ENCODE measurements at places on chromosomes 16 and 17. TPM values are rescaled to one million over a fixed set of nuclear protein-coding genes. Genes with fewer than 3 reads are reported as not detected.
A peak's percentile ranks its signal among the peaks of the same experiment; 100 is the strongest.

The FN3K gene
- total RNA-seq, result not detected

The HBA1 gene
- total RNA-seq, result not detected

The HYDIN gene
- total RNA-seq, result 0.23 TPM

The NACA2 gene
- not detected for total RNA-seq

The AIPL1 gene
- not detected for total RNA-seq

The CCL16 gene
- total RNA-seq, result 0.95 TPM

The CRISPLD2 gene
- 17.0 TPM for total RNA-seq

The MRM3 gene
- total RNA-seq, result 21.6 TPM

The TUFM gene
- total RNA-seq, result 110 TPM

The C1QTNF8 gene
- total RNA-seq, result not detected

The DPEP1 gene
- not detected for total RNA-seq

The TAT gene
- total RNA-seq, result not detected

The MPO gene
- total RNA-seq, result not detected

The OTOA gene
- total RNA-seq, result not detected

The SLC5A2 gene
- total RNA-seq, result not detected

GRCh38 chr16:57134982-57135381, 42.6 kb downstream of the CPNE2 start:
- H3K27me3 ChIP-seq, result no peaks in the 10 kb centered on the region
- no peak overlapping the region for H3K27ac ChIP-seq
- H3K4me3 ChIP-seq, result no peak overlapping the region
- DNase-seq, result no peak
- H3K36me3 ChIP-seq, result no peaks in the 10 kb centered on the region

DNA sequence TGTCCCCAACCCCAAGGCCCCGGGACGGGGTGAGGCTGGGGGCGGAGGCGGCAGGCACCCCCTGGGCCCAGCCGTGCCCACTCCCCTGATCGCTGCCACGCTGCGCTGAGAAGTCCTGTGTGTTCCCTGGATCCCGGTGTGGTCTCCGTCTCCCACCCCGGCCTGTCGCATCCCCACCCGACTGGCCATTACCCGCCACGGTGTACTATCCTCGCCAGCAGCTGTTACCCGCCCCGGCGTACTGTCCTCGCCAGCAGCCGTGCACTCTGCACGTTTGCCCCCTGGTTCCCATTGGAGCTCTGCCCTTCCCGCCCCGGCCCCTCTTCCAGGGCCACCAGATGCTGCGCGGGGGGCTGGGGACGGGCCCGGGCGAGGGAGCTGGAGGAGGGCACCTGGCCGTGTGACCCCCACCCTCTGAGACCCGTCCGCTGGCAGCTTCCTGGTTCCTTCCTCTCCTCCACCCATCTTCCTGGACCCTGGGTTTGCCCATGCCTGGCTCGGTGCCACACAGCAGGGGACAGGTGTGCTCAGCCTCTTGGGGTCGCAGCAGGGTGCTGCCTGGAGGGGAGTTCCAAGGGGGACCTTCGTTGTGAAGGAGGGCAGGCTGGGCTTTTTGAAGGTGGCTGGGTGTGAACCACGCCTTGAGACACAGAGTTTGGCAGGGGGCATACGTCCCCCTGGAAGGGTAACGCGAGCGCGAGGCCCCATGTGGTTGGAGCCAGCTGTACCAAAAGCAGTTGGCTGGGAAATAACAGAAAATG, 19.7 kb downstream of the BAHCC1 start:
- no peak overlapping the region for H3K4me3 ChIP-seq
- peaks cover 60% of the 10 kb centered on the region for H3K4me1 ChIP-seq
- H3K36me3 ChIP-seq, result no peaks in the 10 kb centered on the region
- DNase-seq, result no peak
- no peak overlapping the region for H3K27ac ChIP-seq

DNA sequence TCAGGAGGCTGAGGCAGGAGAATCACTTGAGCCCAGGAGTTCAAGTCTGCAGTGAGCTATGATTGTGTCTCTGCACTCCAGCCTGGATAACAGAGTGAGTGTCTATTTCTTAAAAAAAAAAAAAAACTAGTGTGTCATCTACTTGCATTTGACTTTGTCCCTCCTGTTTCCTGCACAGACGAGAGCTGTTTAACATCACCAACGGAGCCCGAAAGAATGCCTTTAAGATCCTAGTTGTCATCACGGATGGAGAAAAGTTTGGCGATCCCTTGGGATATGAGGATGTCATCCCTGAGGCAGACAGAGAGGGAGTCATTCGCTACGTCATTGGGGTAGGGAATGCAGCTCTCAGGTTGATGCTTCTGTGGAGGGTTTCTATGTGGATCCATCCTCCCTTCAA, 13.4 kb downstream of the ITGAM start:
- no peaks in the 10 kb centered on the region for H3K4me1 ChIP-seq
- no peak overlapping the region for H3K4me3 ChIP-seq
- no peak overlapping the region for H3K27ac ChIP-seq
- H3K36me3 ChIP-seq, result no peaks in the 10 kb centered on the region

DNA sequence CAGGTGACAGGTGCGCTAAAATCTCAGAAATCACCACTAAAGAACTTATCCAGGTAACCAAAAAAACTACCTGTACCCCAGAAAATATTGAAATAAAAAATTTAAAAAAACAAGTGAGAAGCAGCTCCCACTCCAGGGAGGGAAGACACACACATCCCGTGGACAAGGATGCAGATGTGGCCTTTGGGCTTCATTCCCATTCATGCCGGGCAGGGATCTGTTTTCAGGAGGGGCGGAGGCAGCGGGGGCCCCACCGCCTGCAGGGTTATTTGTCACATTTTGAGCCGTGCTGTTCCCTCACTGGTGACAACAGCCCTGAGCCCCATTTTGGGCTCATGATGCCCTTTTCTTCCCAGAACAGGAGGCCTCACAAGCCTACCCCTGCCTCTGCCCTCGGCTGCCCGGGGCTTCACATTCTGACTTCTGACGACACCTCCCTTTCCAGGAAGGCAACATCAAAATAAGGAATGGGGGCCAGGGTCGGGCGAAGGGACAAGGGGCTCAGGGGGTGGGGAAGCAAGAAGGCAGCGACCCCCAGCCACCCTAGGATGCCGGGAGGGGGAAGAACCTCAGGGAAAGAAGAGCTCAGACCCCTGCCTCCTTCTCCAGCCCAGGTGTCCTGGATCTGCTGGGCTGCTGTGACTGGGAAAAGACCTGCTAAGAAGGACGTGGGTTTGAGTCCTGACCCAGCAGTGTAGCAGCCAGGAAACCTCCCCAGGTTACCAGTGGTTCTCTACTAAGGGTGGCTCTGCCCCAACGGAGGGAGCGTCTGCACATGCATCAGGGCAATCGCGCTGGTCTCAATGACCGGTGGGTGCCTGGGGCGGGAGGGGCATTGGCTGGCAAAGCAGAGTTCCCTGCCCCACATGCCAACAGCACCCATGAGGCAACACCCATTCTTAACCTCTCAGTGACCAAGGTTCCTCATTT, 2.3 kb upstream of the CD79B start:
- H3K4me1 ChIP-seq, result peaks cover 5% of the 10 kb centered on the region
- no peak overlapping the region for H3K27ac ChIP-seq
- H3K27me3 ChIP-seq, result no peaks in the 10 kb centered on the region
- DNase-seq, result no peak

DNA sequence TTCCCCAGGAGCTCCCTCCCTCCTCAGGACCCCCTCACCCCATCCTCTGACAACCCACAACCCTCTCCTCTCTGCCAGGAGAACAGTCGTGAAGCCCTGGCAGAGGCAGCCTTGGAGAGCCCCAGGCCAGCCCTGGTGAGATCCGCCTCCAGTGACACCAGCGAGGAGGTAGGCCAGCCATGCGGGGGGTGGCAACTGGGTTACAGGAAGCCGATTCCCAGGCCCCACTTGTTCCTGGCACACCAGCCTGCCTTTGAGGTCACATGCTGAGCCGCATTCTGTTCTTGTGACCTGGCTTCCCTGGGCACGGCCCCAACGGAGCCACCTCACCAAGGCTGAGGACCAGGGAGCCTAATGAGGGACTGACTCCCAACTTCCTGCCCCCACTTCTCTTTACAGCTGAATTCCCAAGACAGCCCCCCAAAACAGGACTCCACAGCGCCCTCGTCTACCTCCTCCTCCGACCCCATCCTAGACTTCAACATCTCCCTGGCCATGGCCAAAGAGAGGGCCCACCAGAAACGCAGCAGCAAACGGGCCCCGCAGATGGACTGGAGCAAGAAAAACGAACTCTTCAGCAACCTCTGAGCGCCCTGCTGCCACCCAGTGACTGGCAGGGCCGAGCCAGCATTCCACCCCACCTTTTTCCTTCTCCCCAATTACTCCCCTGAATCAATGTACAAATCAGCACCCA, 7.9 kb downstream of the NAT9 start:
- no peak for DNase-seq
- H3K4me1 ChIP-seq, result peaks cover 14% of the 10 kb centered on the region
- H3K36me3 ChIP-seq, result peaks cover 100% of the 10 kb centered on the region
- H3K27ac ChIP-seq, result peak overlapping the region; percentile 67
- H3K4me3 ChIP-seq, result no peak overlapping the region

DNA sequence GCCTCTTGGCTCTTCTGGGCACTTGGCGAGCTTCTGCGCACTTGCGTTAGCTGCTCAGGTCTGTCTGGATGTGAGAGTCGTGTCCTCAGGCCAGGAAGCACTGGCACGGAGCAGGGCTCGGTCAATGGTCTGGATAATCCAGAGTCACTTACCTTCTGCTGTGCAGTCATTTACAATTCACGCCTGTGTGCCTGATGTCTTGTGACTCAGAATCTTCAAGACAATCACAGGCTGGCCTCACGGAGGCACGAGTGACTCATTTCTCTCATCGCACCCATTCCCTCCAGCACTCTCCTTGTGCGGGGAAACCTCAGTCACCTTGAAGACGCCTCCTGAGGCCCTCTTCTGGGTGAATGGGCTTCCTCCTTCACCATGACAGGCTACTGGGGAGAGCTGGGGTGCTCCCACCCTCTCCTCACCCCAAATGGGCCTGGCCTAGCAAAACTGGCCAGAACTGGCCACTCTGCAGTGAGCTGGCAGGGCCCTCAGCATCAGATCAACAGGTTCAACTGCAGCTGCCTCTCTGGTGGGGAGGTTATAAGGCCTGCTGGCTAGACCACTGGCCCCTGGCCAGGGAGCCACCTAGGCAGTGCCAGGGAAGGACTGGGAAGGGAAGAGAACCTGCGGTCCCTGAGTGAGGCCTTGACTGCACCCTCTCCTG, 1.9 kb upstream of the CAPN15 start:
- peak overlapping the region; percentile 90 for H3K4me3 ChIP-seq
- DNase-seq, result no peak
- no peaks in the 10 kb centered on the region for H3K27me3 ChIP-seq
- no peaks in the 10 kb centered on the region for H3K36me3 ChIP-seq
- peaks cover 36% of the 10 kb centered on the region for H3K4me1 ChIP-seq

DNA sequence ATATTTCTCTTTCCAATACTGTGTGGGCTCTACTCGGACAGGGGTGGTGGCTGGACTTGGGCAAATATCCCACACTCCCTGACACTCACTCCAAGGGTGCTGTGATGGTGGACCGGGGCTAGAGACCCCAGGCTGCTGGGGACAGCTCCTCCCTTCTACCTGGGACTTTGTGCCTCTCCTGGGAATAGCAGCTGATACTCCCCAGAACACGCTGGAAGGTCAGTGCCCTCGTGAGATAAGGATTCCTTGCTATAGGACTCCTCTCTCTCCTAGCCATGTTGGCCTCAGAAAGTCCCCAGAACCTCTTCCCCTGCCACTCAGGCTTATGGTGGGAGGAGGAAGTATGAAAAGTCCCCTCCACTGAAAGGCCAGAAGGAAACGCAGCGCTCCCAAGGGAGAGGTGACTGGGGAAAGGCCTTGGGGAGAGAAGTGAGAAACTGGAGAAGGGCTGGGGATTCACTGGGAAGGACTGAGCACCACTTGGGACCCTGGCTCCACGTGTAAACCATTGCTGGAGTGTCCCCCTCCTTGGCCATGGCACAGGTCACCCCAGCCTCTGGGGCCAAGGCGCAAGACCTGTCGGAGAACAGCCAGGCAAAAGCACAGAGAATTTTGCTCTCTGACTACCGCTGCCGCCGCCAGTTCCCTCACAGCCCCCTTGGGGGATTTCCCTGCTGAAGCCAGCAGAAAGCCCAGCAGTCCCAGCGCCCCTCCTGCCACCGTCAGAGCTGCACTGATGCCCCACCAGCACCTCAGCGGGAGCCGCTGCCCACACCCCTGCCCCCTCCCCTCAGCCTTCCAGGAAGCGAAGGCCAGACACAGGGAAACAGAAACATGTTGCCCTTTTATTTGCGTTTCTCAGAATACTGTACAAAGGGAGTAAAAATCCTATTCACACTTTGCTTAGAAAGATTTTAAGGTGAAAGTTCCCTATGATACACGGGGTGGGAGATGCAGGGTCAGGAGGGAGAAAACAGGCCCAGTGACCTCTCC, 2.1 kb upstream of the GSDMB start:
- peaks cover 15% of the 10 kb centered on the region for H3K36me3 ChIP-seq
- no peak overlapping the region for H3K4me3 ChIP-seq
- DNase-seq, result no peak
- H3K27me3 ChIP-seq, result no peaks in the 10 kb centered on the region
- H3K4me1 ChIP-seq, result peaks cover 20% of the 10 kb centered on the region

DNA sequence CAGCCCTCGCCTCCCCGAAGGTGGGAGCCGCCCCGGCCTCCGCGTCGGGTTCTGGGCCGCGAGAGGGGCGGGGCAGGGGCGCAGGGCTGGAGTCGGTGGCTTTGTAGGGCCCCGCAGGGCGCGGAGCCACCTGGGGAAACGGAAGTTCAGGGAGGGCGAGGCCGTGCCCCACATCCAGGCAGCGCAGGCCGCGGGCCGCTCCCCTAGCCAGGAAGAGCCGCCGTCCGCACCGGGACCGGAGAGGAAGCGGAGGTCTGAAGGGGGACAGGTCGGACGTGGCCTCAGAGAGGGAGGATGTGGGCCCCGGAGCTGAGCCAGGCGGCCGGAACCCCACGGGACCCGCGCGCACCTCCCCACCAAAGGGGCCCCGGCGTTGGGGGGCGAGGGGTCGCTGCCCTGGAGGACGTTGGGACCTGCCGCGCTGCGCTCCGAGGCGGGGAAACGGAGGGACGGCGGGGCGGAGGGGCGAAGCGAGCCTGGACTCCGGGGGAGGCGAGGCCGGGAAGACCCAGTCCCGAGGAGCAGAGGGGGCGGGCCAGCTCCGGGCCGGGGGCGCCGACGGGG, 482 bp upstream of the SLC16A3 start:
- H3K4me1 ChIP-seq, result peaks cover 57% of the 10 kb centered on the region
- H3K27me3 ChIP-seq, result no peaks in the 10 kb centered on the region
- peak overlapping the region; percentile 91 for H3K27ac ChIP-seq
- H3K36me3 ChIP-seq, result no peaks in the 10 kb centered on the region
- H3K4me3 ChIP-seq, result peak overlapping the region; percentile 35

DNA sequence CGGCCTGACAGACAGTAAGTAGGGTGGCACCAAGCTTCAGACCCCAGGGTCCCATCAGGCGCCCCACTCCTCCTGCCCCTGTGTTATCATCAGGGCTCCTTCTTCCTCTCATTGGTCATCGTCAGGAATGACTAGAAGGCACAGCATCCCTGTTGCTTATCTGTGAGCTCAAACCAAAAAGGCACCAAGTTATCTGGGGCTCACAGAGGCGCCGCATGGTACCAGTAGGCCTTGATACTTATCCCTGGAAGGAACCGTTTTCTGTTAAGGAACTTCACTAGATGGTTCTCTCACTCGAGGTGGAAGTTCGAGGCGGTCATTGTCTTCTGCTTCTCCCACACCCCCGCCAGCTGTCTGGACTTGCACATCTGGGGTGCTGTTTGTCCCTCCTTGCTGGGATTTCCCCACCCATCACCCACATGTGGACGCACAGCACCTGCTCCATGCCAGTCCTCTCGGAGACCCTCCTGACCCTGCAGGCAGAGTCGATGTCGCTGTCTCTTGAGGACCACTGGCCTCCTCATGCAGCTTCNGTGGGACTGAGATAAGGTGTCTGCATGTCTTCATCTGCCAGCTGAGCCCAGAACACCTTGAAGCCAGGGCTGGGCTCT, 52.1 kb downstream of the METRNL start:
- H3K4me1 ChIP-seq, result no peaks in the 10 kb centered on the region
- no peak for DNase-seq
- no peak overlapping the region for H3K27ac ChIP-seq
- H3K4me3 ChIP-seq, result no peak overlapping the region

All from esophagus squamous epithelium (tissue), 5 donors.